ENCODE measurements at places on chromosomes 2 and 18.
A peak's percentile ranks its signal among the peaks of the same experiment; 100 is the strongest.

- DNase-seq = no peak
Observed at GRCh38 chr2:3766824-3767223, 63.4 kb downstream of the DCDC2C start.

DNA sequence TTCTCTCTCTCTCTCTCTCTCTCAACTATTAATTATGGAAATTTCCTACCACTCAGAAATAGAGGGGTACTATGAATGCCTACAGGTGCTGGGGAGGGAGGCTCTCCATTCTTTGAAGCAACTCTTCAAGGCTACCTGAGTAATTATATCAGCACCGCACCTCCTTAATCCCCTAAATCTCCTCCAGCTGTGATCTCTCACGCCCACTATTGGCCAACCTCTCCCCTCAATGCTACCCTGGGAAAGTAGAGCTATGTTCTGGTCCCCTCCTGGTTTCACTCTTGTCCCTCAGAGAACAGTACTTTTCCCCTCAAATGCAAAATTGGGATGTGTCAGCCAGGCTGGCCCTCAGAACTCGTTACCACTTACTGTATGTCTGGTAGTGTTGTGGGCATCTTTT, 1.6 kb downstream of the MOCOS start:
- DNase-seq = no peak

DNA sequence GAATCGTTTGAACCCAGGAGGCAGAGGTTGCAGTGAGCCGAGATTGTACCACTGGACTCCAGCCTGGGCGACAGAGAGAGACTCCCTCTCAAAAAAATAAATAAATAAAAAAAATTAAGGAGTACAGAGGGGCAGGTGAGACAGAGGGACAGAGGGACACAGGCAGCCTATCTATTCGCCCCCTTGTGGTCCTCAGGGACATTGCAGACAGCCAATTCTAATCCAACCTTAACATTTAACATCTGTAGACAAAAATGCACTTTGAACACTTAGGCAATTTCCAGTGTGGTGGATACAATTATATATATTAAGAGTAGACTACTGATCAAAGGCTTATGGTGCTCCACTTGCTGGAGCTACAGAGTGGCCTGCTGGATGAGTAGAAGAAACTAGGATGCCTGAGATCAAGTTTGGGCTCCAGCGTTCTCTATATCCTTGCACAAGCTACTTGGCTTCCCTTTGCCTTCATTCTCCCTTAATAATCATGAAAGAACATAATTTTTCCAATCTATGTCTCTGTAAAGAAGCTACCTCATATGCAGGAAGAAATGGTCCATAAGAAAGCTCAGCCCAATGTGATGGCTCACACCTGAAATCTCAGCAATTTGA, 8.2 kb upstream of the SMARCAL1 start:
- DNase-seq = peak; percentile 29

DNA sequence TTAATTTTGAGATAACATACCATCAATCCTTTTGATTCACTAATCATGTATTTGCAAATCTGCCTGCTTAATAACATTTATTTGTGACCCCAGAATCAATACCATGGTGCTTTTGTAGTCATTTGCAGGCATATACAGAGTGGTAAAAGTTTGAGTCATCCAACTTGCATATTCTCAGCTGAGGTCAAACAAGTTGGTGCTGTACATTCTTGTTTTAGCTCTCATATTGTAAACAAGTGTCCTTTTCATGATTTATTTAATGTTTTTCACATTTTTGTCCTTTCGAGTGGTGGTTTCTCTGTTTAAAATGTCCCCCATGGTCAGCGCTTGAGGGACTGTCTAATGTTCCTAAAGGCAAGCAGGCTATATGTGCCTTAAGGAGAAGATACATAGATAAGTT, 17.5 kb downstream of the RAB27B start:
- no peak for DNase-seq

- no peak for DNase-seq
Observed at GRCh38 chr18:58297198-58297597, 253.2 kb downstream of the NEDD4L start.

GRCh38 chr2:229571243-229571642, 143.1 kb downstream of the DNER start:
- DNase-seq = no peak

All from CD4-positive, alpha-beta T cell (primary cell).